SK-MEL-5 (cell line): ENCODE measurements at places on chromosomes 13 and 19. TPM values are rescaled to one million over a fixed set of nuclear protein-coding genes. Genes with fewer than 3 reads are reported as not detected.

The DACT3 gene
- 3.4 and 3.8 TPM in 2 replicates for total RNA-seq

The GJB6 gene
- not detected in 2 replicates for total RNA-seq

The LRRC25 gene
- not detected in 2 replicates for total RNA-seq

The KIR3DL1 gene
- total RNA-seq = not detected in 2 replicates

- no peak for DNase-seq
These were observed 3.0 kb upstream of the RASL11A start for GRCh38 chr13:27267596-27267995.

GRCh38 chr13:109118521-109118920 lies 489.1 kb downstream of the MYO16 start:
- no peak for DNase-seq
